ENCODE measurements at places on chromosomes 2 and 18.

DNA sequence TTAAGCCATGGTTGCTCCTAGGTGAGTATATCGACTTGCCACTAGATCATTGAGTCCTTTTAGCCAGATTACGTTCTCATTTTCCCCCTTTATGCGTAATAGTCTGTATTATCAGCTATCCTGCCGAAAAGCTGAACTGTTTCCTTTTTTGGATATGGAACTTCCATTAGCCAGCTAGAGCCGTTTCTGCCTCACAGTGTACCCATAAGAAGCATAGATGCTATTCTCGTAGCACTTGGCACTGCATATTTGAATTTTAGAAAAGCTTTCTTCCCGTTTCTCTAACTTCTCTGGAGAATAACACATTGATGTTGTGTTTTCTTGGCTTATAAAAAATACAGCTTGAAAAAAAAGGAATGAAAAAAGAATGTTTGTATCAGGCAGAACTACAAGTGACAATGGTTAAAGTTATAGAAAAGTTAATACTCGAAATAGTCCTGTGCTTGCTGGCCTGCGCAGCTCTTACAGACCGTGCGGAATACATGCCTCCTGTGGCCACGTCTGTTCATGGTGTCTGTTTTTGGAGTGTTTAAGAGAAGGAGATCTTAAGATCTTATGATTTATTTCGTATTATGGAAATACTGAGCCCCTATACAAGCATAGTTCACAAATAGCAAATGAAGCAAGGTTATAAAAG lies 710 bp downstream of the DUSP19 start:
- no peak for DNase-seq

DNA sequence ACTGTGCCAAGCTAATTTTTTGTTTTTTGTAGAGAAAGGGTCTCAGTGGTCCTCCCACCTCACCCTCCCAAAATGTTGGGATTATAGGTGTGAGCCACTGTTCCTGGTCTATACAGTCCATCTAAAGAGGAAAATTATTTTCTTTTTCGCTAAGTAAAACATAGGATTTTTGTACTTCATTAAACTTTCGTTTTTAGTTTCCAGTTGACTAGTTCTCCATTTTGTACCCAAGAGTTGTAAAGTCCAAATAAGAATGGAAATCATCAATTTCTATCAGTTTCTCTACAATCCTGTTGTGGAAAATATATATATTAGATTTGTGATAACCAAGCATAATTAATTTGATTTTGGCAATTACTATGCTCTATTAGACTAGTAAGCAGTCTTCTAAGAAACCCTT lies 156.4 kb downstream of the BABAM2 start:
- DNase-seq = no peak

GRCh38 chr18:31241900-31242409 lies 76.0 kb upstream of the DSG1 start:
- DNase-seq = no peak

GRCh38 chr2:124347209-124347608 lies 322.1 kb downstream of the CNTNAP5 start:
- no peak for DNase-seq

GRCh38 chr18:80200932-80201672 lies 46.2 kb downstream of the PARD6G start:
- DNase-seq = no peak

- DNase-seq = no peak
Measured at GRCh38 chr2:141455211-141455826, 675.5 kb downstream of the LRP1B start.

GRCh38 chr18:74378179-74378682 lies 62.6 kb downstream of the C18orf63 start:
- no peak for DNase-seq

DNA sequence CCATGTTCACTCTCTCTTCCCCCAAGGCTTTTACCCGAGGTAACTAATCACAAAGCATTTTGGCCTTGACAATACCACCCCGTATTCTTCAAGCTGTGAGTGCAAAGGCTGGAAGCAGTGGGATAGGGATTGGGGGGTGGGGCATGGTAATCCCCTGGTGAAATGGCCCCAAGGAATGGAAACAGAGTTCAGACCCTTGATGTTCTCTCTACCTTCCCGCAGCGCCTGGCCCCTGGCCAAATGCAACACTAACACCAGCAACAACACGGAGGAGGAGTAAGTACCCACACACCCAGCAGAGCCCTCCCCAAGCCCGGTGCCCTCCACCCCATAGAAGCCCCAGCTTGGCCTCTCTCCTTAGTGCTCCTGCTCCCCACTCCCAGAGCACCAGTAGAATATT lies 36.9 kb downstream of the CNGA3 start:
- no peak for DNase-seq

DNA sequence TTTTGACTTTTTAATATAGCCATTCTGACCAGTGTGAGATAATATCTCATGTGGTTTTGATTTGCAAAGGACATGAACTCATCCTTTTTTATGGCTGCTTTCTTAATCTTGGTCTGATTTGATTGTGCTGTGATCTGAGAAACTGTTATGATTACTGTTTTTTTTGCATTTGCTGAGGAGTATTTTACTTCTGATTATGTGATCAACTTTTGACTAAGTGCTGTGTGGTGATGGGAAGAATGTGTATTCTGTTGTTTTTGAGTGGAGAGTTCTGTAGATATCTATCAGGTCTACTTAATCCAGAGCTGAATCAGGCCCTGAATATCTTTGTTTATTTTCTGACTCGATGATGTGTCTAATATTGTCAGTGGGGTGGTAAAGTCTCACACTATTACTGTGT lies 16.8 kb downstream of the SP140L start:
- no peak for DNase-seq

DNA sequence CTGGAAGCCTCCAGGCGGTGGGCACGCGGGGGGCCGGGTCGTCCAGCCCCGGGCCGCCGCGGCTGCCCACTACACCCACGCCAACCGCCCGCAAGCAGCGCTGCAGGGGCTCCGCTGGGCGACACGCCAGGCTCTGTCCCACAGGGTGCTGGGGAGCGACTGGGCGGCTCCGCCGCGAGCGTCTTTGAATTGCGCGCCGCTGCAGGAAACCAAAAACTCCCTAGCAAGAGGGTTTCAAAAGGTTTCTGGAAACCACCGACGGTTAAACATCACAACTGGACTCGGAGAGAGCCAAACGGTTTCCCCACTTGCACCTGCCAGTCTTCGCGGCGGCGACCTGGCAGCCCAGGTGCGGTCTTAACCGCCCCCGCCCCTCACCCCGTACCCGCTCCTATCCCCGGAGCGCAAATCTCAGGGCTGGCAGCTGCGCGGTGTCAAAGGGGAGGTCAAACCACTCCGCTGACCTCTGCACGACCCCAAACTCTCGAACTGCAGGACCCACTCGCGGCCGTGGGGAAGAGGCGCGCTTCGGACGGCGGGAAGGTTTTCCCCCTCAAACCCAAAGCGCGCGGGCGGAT lies 1.0 kb downstream of the CXCR4 start:
- DNase-seq = peak; percentile 84

All from CD4-positive, alpha-beta T cell treated with Interleukin-15 for 1 hour (primary cell).